ENCODE measurements at places on chromosomes 13 and 19.

GRCh38 chr13:112893570-112894422 is 75.2 kb upstream of the MCF2L start:
- no peak for DNase-seq

- no peak for DNase-seq
Measured at GRCh38 chr19:2768365-2769132, 14.5 kb downstream of the SGTA start.

GRCh38 chr13:26186995-26187394 is 35.1 kb downstream of the RNF6 start:
- no peak for DNase-seq

GRCh38 chr13:110047496-110047895 is 259.5 kb downstream of the COL4A1 start:
- no peak for DNase-seq

GRCh38 chr13:95540888-95541287 is 11.6 kb upstream of the CLDN10 start:
- no peak for DNase-seq

GRCh38 chr19:48461982-48462655 is 6.7 kb downstream of the KCNJ14 start:
- no peak for DNase-seq

DNA sequence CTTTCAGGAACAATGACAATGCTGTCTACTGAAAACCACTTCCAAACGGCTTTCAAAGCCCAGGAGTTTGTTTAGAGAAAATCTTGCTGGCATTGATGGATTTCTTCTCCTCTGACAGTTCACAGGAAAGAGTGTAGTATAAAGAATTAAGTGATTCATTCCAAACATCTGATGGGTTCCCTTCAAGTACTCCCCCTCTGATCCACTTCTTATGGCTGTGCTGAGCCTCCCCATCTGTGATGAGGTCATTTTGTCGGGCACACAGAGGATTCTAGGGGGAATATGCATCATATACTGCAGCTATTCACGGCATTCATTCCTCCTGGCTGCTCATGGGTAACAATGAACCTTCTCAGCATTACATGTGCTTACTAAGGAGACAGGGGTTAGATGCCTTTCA is 107.9 kb downstream of the RGCC start:
- DNase-seq, result no peak

DNA sequence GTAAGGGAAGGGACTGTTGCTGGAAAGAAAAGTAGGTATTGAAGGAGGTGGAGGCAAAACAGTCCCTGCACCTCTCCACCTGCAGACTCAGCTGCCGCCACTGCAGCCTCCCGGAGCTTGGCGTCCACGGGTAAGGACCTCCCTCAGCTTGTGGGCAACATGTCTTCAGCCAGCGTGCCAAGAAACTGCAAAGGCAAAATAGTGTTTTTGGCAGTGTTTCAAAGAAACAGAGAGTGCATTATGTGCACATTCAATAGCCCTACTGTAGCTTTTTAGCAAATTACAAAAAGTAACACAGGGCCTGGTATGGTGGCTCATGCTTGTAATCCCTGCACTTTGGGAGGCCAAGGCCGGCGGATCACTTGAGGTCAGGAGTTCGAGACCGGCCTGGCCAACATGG is 57.4 kb downstream of the ATP11A start:
- DNase-seq, result no peak

DNA sequence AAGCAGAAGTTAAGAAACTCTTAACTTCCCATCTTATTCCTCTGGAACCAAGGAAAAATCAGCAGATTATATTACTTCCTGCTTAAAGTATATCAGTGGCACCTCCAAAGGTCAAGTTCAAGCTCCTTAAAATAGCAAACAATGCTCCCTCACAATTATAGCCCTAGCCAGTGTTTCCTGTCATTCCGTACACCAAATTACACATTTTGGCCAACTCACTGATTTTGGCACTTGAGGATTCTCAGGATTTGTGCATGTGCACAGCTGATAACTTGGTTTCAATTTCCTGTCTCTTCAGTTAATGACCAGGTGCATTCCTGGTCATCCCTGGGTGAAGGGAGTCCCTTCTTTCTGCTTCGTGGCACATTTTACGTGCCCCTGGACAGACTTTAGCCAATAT is 42.0 kb downstream of the TPP2 start:
- no peak for DNase-seq

GRCh38 chr13:31330236-31330635 is 130.5 kb downstream of the B3GLCT start:
- no peak for DNase-seq

DNA sequence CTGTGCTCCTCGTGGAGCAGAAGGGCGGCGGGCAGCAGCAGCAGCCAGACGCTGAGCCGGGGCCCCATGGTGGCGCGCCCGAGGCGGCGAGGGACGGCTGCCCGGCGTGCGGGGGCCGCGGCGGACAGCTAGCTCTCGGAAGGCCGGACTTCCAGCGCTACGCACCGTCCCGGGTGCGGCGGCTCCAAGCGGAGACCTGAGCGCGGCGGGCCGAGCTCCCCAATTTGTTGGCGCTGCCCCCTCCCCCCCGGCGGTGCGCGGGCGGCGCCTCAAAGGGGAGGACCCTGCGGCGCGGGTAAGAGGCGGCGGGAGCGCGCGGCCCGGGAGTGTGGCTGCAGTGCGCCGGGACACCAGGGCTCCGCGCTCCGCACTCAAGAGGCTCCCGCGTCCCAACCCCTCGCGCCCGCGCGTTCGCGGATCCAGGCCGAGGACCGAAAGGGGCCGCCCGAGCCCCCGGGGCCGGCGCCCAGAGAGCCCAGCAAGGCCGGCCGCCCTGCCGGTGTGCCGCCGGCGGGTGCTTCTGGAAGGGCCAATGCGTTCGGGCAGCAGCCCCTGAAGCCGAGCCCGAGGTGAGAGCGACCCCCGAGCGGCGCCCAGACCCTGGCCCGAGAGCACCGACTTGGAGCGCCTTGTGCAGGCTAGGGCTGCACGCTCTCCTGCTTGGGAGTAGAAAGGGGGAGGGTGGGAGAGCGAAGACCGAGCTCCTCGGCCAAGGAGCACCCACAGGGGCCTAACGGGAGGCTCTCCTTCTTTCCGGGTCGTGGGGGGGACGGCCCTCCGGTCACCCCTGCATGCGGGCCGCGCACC is at the start of the genes COL4A1 and COL4A2:
Gene COL4A1 (minus strand): TSS at position 198 of the 807 bp plus-strand sequence. CDS start 130 bp downstream, at position 68.
Gene COL4A2 (plus strand): TSS at position 325 of the 807 bp plus-strand sequence. CDS start 620 bp downstream, outside the sequence.
- peak; percentile 95 for DNase-seq
